ENCODE measurements at places on chromosomes 6 and 20.
A peak's percentile ranks its signal among the peaks of the same experiment; 100 is the strongest.

DNA sequence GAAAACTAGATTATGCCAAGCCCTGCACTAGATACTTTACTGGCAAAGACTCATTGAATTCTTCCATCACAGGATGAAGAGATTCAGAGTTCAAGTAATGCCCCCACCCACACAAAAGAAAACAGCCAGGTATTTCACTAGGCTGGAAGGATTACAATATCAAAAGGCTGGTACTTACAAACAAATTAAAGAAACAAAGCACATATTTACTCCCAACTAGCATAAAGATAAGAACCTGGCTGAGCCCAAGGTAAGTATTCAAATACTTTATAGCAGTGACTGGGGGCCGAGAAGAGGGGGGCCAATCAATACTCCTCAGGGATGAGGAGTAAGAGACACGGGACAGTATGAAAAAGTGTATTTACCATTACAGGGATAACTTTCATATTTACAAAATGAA lies 3.7 kb downstream of the ACOT8 start:
- DNase-seq: no peak

- DNase-seq: no peak
These were observed 6.9 kb upstream of the ZBTB12 start for GRCh38 chr6:31908791-31909190.

GRCh38 chr6:121008553-121008952 lies 325.7 kb downstream of the TBC1D32 start:
- DNase-seq: no peak

DNA sequence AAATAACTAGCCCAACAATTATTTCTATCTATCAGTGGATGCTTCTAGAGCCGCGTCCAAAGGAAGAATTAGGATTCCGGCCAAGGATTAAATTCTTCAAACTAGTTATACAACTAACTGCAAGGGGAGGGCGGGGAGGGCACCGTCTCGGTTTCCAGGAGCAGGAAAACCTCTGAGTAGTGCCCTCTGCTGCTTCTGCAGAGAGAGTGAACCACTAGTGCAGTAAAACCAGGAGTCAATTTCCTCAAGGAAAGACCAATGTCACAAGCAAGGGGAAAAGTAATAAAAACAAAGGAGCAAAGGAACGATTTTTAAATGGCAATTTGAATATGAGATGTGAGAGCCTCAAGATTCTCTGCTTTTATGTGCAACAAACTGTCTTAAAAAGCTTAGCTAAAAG lies 16.5 kb upstream of the UBE2J1 start:
- peak; percentile 47 for DNase-seq

Measured in foreskin fibroblast (primary cell).